ENCODE measurements at places on chromosomes 1 and 21.

- DNase-seq, result no peak
Measured at GRCh38 chr21:33478182-33478581, 1.6 kb downstream of the TMEM50B start.

- no peak for DNase-seq
Measured at GRCh38 chr1:22870201-22870871, 102.3 kb downstream of the LACTBL1 start.

DNA sequence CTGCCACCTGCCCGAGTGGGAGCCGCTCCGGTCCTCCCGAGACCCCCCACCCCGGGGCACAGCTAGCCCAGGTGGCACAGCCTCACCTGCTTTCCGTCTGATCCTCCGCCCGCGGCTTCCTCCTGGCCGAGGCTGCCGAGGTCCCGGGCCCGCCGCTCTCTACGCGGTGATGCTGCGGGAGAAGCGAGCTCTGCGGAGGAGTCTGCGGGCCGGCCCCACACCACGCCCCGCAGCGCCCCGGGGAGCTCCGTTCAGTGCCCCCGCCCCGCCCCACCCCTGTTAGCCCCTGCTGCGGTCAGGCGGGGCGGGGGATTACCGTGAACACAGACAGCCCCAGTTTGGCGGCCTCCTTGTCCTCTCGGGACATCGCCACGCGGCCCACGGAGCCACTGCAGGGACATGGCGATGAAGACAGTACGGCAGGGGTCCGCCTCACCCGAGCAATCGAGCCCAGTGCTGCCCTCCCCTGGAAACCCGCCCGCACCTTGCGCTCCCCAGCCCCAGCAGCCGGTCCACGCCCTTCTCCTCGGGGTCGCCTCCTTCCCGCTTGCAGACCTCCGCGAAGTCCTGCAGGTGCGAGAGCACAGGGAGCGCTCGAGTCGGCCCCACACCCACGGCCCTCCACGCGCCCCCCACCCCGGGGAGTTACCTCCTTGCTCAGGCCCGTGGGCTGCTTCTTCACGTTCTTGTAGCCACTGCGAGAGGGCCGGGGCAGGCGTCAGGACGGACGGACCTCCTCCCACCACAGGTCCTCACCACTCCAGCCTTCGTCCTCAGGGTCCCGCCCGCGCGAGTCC, 933 bp downstream of the C1orf35 start:
- DNase-seq, result no peak

- DNase-seq, result no peak
Measured at GRCh38 chr1:45846931-45847330, 43.5 kb downstream of the MAST2 start.

GRCh38 chr1:168443899-168444298, 99.9 kb downstream of the XCL2 start:
- DNase-seq, result no peak

- DNase-seq, result no peak
Measured at GRCh38 chr1:215004121-215004827, 78.3 kb upstream of the KCNK2 start.

- DNase-seq, result peak; percentile 47
Measured at GRCh38 chr1:112698366-112699310, 8.3 kb downstream of the RHOC start.

DNA sequence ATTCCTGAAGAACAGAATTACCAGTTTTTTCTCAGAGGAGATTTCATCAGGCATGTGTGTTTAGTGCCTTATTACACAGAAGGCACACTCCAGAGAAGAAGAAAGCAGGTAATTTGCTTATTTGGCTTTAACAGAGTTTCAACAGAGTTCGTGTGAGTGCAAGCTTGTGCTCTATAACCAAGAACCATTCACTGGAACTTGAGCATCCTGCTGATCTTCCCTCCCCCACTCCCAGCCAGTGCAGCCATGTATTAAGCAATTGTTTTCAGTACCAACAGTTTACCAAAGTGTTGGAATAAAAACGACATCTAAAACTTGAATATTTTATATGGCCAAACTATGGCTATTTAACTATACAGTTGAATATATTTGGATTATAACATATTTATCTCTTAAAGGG, 4.3 kb downstream of the MGST3 start:
- no peak for DNase-seq

- DNase-seq, result peak; percentile 94
Measured at GRCh38 chr1:26692793-26693490, 2.9 kb upstream of the ARID1A start.

DNA sequence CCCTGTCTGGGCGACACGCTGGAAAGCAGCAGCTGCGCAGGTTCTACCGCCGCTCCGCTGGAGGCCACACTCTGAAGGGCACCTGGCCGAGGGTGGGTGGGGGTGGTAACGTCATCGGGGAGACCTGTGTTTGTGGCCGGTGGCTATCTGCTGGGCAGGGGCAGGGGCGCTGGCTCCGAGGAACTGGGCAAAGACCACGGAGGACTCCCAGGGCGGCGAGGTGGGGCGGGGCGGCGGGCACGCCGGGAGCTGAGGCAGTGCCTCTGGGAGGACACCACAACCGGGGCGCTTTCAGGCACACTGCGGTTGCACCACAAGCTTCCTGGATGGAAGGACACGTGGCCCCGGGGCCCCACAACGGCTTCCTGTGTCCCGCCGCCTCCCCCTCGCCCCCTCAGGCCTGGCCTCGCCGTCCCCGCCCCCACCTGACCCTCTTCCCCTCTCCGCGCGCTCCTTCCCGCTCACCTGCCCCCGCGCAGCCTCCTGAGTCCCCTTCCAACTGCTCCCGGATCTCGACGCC, 3.3 kb upstream of the DENND2D start:
- no peak for DNase-seq

DNA sequence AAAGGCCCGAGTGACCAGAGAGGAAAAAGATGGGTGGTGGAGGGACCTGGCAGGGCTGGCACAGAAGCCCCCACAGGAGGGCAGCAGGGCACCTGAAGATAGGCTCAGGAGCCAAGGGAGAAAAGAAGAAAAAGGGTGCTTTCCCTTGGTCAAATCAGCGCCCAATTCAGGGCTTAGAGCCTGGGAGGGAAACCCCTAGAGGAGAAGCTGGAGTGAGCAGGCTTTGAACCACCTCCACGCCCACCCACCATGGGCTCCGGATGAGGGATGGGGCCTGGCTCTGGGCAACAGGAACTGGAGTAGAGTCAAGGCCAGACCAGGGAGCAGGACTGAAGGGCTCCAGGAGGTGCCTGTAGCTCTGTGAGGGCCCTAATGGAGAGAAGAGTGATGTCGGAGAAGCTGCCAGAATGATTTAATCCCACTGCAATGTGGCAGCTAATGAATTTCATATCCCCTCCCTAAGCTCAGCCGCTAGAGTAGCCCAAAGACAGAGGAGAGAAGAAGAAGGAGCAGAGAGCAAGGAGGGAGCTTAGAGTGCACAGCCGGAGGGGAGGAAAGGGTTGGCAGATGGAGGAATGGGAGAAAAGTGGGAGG, 12.0 kb upstream of the PRELP start:
- no peak for DNase-seq

DNA sequence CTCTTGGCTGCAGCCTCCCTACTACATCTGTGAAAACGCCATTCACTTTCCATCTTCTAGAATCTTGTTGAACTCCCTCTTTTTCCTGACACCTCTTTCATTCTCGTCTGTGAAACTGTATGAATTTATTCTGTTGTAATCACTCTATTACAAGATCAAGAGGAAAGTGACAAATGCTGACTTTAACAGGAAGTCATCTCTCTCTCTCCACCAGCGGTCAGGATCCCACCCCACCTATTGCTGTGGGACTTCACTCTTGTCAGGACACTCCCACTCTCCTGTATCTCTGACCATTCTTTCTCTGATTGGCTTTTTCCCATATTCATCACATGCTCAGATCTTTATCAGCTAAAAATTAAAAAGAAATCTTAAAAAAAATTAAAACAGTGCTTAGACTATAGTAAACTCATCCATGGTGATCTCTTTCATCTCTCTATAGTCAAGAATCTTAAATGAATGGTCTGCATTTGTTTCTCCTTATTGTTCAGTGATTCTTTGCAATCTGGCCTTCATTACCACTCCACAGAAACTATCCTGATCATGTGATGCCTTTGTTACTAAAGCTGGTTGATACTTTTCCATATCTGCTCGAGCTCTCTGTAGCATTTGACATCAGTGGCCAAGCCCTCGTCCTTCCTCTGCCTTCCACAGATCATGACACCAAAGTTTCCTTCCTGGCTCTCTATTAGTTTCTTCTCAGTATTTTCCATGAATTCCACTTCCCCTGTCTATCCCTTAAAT, 113.6 kb downstream of the UCHL5 start:
- no peak for DNase-seq

DNA sequence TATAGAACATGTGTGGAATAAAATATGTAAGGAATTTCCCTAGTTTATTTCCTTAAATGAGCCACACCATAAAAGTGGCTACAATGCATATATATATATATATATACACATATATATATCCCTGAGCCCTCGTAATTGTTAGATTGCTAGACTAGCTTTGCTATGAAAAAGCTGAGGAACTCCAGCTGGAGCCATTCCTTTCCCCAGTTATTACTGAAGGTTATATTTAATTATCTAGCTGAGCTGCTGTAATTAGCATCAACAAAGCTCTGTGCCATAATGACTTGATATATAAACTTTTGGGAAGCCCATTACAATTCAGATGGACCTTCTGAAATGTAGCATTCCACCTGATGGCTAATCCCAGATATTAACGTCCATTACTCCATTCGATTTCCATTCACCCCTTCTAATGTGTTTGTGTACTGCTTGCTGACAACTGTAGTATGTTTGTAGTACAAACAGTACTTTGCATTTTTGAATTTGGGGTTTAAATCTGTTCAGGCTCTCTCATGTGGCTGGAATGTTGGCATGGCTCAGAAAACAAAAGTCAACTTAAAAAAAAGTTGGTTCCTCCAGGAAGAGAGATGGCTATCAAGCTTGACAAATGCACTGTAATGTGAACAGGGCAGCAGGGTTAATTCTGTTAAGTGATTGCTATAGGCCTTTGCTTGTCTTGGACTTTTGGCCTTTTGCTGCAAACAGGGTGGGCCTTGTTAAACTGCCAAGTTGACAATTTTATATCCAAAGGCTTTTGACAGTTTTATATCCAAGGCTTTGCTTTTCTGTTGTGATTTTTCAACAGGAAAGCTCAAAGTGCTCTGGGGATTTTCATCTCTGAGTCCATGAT, 170.0 kb downstream of the LTN1 start:
- no peak for DNase-seq

GRCh38 chr1:153728305-153729066, 636 bp downstream of the INTS3 start:
- DNase-seq, result no peak

DNA sequence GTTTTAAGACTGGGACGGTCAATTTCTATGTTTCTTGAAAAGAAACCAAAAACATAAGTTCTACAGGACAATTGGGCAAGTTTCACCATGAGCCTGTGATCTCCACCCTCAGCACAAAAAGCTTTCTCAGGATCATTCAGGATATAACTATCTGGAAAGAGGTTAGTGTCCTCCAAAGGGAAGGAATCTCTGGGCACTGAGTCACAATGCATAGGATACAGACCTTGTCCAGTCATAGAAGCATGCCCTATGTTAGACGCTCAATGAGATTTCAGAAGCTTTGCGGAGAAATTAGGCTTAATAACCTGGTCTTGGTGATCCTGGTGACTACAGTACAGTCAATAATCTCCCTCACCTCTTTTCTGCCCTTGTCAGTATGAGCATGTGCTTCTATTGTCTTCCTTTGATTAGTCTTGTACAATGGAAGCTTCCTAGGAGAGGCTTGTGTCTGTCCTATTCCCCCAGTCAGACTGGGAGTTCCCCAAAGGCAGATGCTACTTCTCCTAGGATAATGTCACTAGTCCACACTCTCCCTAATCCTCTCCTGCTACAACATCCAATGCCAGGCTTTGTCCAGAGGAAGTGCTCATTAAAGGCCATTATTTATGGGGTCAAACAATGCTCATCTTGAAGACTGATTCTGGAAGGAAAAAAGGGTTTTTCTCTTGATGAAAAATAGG, 97.4 kb downstream of the KCNH1 start:
- DNase-seq, result no peak

DNA sequence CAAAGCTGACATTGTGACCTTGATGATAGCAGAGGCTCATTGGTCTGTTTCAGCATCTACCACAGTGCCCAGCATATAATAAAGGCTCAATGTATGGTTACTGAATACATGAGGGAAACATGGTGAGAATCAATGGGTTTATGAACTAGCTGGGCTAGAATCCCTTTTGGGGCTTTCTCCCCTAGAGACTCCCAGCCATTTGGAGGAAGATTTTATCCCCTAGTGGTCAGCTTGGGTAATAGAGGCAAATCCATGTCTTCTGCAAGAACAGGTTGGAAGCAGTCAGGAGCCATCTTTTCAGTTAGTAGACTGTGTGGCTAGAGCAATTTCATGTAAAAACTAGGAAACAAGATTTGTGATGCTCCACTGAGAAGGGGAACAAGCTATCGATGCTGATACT, 15.8 kb upstream of the REG4 start:
- DNase-seq, result no peak

- no peak for DNase-seq
Measured at GRCh38 chr1:203711251-203712007, 53.6 kb upstream of the LAX1 start.

DNA sequence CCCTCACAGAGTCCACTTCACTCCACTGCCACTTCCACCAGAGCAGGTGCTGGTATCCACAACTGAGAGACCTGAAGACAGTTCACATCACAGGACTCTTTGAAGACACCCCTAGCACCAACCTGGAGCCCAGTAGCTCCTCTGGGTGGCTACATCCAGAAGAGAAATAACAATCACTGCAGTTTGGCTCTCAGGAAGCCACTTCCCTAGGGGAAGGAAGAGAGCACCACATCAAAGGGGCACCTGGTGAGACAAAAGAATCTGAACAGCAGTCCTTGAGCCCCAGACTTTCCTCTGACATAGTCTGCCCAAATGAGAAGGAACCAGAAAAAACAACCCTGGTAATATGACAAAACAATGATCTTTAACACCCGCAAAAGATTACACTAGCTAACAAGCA, 113.2 kb downstream of the TENT5C start:
- DNase-seq, result no peak

- DNase-seq, result no peak
Measured at GRCh38 chr1:225917536-225917935, 6.5 kb downstream of the PYCR2 start.

DNA sequence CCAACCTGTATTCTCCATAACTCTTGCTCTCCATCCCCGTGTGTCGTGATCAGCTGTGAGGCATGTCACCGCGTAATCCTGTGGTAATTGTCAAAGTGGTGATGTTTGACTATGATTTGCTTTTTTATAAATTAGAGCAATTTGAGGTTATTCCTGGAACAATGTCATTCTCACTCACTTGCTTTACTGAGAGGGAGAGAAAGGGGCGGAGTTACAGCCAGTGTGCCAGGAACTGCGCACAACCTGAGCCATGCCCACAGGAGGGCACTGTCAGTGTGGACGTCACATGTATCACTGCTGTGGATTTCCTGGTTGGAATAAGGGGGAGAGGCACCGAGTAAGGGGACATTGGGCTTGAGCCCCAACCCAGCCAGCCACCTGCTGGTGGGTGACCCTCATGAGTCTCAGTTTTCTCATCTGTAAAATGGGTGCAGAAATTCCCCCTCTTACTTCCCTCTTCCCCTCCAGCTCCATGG, 6.9 kb downstream of the ADGRB2 start:
- no peak for DNase-seq
